HS-5 (cell line): ENCODE measurements at places on chromosomes 1 and 21.

GRCh38 chr1:5750186-5751162 is 241.8 kb downstream of the NPHP4 start:
- DNase-seq, result no peak

- DNase-seq, result no peak
Measured at GRCh38 chr1:93207211-93207610, 26.7 kb downstream of the CCDC18 start.

GRCh38 chr1:226575739-226576378 is 27.3 kb downstream of the STUM start:
- DNase-seq, result no peak

DNA sequence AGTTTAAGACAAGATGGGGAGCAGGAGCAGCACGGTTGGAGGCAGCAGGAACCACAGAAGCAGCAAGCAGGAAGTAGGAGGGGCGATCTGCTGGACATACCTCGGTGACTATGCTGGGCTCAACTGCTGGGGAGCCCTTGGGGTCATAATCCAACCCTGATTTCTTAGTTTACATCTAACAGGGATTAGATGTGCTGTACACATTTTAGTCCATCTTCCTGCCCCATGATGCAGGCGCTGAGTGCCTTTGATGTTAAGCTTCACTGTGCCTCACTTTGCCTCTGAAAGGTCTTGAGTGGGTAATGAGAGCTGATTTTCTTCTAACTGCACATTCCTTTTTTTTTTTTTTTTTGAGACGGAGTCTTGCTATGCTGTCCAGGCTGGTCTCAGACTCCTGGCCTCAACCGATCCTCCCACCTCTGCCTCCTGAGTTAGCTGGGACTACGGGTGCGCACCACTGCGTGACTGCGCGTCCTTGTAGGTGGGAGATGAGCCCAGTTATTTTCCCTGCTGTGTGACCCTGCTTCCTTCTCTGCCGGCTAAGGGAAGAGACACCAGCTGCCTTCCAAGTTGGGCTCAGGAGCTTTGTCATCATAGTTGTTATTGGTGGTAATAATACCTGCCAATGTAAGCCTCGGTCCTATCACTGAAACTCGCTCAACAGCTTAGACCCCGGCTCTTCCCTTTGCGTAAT is 1.1 kb upstream of the RCAN3 start:
- DNase-seq, result no peak

DNA sequence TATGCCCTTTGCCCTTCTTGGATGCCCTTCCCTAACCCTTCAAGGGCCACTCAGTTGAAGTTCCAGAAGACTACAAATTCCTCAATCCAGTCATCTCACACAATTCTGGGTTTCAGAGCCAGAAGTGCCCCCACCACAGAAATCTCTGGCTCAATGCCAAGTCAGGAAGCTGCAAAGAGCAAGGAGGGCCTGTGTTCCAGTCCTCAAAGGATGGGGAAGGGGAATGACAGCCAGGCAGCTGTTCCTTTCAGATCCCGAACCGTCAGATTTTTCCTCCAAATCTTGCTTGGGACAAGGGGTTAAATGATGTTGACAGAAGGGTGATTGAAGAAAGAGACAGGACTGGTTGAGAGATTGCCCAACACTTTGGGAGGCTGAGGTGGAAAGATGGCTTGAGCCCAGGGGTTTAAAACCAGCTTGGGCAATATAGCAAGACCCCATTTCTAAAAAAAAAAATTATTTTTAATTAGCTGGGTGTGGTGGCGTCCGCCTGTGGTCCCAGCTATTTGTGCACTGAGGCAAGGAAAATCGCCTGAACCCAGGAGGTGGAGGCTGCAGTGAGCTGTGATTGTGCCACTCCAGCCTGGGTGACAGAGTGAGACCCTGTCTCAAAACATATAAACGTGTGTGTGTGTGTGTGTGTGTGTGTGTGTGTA is 716 bp upstream of the HPDL start:
- no peak for DNase-seq

DNA sequence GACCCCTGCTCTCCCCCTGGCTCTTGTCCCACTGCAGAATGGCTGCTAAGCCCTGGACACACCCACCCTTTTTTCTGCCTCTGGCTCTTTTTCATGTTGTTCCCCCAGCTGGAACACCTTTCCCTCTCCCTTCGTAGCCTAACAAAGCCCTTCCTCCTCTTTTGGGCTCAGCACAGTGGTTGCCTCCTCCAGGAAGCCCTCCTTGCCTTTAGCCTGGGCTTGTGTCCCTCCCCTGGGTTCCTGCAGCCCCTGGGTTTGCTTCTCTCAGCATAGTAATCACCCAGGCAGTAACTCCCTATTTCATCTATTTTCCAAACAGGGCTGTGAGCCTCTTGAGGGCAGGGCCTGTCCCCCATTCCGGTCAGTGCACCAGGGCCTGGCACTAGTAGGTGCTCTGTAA is 19.8 kb upstream of the ACTL8 start:
- no peak for DNase-seq

DNA sequence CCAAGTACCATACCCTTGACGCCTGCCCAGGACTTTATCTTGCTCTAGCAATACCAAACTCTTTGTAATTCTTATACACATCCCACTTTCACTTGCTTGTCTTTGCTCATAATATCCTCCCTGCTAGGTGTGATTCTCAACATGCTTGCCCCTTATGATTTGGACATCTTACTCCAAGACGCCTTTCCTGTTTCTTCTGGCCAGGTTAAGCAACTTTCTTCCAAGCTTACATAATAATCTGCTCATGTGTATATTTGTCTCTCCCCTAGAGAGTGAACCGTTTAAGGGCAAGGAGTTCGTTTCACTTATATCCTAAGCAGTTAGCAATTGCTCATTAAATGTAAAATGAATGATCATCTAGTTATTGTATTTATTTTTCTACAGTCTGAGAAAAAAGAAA is 21.8 kb downstream of the CRYZL1 start:
- no peak for DNase-seq

- no peak for DNase-seq
Measured at GRCh38 chr21:45724345-45724961, 80.9 kb downstream of the PCBP3 start.

GRCh38 chr1:34929853-34930701 is 627 bp upstream of the DLGAP3 start:
- DNase-seq, result no peak

DNA sequence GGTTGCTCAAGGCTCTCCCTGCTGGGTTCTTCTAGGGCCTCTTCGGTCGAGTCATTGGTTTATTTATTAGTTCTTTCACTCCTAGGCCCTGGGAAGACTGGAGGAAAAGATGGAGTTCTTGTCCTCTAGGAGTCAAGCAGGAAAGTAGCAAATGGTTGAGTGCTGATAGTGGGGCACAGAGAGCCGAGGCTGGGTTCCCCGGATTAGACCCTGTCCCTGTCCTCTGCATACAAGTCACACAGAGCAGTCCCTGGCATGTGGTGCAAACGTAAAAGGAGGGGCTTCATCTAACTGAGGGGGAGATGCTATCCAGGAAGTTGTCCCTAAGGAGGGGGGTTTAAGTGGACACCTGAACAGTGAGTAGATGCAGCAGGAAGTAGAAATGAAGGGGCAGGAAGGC is 19.2 kb upstream of the KCNE2 start:
- no peak for DNase-seq

DNA sequence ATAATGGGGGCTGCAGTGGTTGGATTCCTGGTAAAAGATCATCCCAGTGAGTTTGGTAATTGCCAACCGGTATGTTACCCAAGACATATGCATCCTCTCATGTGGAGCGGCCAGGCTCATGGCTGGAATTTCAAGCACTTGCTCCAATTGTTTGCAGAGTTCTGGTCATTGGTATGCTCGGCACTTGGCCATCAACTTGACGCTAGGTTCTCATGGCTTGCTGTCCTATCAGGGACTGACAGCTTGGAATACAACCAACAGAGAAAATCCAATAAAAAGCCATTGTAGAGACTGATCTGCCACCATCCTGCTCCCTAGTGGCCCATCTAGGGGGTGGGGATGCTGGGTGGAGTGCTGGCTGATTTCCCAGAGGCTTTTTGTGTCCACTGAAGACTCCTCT is 120.9 kb downstream of the EDEM3 start:
- no peak for DNase-seq

DNA sequence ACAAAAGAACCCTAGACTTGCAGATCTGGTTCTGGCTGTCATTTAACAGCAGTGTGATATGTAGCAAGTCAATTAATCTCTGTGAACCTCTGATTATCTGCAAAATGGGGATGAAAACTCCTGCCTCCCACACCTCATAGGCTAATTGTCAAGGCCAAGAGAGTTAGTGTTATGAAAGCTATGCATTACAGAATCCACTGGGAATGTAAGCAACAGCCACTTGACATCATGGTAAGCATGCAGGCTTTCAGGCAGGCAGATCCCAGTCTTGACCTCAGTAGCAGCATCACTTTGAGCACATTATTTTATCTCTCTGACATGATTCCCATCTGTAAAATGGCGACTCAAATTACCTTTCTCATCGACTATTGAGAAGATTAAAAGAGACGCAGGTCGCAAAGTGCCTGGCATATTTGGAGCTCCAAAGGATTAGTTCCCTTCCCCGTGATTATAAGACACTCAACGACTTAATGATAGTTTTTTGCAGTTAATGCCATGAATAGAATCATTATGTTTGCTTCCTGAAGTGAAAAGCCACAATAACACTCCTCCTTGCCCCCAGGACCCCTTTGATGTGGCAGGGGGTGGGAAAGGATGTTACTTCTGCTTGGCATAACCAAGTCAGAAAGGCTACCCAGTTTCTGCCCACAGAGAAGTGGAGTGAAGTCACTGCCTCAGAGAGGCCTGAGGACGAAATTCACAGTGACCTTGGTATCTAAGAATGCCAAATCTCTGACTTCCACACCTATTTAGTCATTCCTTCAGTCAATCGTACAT is 273.0 kb upstream of the NFIA start:
- DNase-seq, result no peak

- no peak for DNase-seq
Measured at GRCh38 chr1:41769068-41769467, 149.7 kb downstream of the HIVEP3 start.

DNA sequence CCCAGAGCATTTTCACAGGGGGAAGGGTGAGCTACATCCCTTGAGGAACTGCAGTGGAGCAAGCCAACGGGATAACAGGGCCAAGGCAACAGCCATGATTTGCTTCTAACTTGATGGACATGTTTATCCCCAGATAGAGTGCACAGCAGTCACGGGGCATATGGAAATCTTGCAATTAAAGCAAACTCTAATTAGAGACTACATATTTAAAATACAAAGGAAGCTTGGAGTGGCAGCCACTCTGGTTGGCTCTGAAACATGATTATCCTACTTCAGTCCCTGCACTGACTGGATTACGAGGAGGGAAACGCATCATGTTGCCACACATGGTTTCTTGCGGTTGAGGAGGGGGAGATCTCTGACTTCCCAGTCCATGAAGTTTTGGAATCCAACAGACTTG is 60.8 kb downstream of the BEND5 start:
- DNase-seq, result no peak

- peak; percentile 52 for DNase-seq
Measured at GRCh38 chr1:40760984-40761383, 22.6 kb upstream of the KCNQ4 start.

- DNase-seq, result no peak
Measured at GRCh38 chr1:73676186-73676585, 521.8 kb downstream of the LRRIQ3 start.

GRCh38 chr1:226978432-226979114 is 38.5 kb downstream of the COQ8A start:
- no peak for DNase-seq

GRCh38 chr1:78787544-78787943 is 137.9 kb downstream of the IFI44 start:
- no peak for DNase-seq

DNA sequence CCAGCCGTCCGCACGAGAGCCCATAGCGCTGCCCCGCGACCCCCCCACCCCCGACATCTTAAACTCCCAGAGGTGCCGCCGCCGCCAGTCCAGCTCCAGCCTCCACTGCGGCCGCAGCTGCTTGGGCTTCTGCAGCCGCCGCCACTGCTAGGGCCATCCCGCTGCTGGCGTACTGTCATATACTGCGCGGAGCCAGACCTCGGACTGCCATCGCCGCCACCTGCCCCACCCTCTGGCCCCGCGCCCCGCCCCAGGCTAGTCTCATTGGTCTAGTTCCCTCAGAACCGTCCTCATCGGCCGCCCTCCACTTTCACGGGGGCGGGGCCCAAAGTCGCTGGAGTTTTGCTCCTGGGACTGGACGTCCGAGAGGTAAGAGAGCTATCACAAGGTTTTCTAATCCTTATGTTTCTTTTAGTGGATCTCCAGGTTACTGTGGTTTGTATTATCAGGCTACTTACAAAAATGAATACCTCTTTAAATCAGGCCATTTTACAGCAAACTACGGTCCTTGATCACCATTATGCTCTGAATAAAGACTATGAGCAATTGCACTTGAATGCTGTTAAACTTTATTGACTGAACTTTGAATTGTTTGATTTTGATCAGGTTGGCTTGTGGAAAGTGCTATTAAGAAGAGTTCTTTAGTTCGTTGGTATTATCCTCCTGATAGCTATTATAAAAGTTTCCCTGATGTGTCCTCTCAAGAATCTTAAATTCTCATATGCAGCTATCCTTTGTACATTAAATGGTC is 2.8 kb upstream of the CD1D start:
- DNase-seq, result no peak

DNA sequence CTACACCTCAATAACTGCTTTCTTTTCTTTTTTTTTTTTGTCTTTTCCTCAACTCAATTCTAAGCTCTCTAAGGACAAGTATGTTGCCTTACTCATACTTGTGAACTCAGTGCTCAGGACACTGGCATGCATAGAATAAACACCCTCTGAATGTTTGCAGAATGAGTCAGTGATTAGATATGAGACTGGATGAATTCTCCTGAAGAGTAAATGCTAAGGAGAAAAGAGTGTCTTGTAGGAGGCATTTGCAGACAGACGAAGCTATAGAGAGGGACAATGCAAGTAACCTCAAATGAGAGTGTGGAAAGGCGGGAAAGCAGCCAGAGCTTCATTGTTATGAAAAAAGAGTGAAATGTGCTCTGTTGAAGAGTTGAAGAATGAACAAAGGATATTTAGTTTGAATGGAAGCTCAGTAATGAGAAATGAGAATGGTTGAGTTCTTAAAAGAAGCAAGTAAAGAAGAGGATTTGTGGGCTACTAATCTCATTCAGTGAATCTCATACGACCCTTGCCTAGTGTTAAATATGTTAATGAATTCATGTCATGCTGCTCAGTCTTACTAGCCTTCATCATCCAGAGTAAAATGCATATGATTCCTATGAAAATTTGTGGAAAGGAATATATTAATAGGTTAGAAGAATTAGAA is 166.1 kb upstream of the DPYD start:
- DNase-seq, result peak; percentile 96

GRCh38 chr1:200435200-200435780 is 25.5 kb upstream of the ZNF281 start:
- no peak for DNase-seq

DNA sequence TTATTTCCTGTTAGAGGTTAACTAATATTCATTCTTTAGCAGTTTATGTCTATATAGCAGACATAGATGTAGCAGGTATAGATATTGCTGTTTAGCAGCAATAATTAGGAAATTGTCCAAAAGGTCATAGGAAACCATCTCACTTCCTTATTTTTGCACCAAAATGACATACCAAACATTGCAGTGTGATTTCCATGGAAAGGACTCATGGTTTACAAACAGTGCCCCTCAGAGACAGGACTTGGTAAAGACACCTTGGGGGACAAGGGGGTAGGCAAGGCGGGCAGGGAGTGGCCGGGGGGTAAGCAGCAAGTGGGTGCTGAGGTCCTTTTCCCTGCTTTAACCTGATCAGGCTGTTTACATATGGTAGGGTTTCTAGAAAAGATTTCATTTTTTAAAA is 30.5 kb downstream of the BATF3 start:
- DNase-seq, result no peak
